Stimulated activated naive B cell treated with anti-CD40 and anti-IgM and Interleukin-4, amounts not matched to agents 10 μg/mL and 1 μg/mL and 100 μg/mL, for 72 hours (primary cell): ENCODE measurements at places on chromosomes 11 and 22.

GRCh38 chr11:92881940-92882450 lies 87.5 kb upstream of the MTNR1B start:
- DNase-seq: no peak

- DNase-seq: no peak
These were observed 59.7 kb upstream of the RASSF10 start for GRCh38 chr11:12949453-12949852.

- DNase-seq: no peak
These were observed 41.4 kb upstream of the ST14 start for GRCh38 chr11:130118165-130118564.

DNA sequence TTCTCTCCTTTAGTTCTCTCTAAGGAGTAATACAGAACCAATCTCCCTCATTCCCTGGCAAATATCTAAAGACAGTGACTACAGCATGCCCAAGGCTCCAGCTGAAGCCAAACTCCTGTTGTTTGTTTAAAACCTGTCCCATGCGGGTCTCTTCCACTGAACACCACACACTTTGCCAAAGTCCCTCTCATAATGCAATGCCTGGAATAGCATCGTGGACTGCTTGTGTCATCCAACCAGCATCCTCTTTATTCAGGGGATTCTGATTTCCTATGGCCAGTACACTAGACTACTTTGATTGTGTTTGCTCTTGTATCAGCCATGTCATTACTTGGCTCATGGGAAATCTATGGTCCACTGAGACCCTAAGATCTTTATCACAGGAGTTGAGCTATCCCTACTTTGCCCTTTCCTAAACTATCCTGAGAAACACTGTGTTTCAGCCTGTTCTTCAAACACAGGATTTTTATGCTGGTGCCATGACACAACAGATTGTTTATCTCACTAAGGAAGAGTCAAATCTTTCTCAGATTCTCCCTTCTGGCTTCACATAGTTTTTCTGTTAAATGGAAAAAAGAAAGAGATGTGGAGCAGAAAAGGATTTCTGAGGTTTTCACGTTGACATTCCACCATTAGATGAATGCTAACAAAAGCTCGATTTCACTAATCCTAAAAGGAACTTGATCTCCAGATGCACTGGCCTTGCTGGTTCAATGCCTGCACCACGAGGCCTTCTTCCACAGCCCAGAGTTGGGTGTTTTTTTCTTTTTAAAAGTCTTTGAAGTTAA lies 15.9 kb upstream of the IRAG1 start:
- no peak for DNase-seq

DNA sequence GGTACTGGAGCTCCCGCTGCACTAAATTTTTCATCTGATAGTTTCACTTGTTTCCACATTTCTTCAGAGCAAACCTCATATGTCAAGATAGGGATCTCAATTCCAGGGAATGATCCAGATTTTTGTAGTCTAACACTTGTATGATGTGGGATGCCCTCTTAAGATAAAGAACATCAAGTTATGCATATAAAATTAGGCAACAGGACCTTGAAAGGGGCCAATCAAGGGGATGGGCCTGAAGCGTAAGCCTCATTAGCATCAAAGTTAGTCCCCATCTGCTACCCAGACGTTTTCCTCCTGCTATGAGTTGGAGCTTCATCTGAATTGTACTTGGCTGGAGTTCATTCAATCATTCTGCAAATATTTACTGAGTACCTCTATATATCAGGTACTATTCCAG lies 17.5 kb downstream of the PDGFD start:
- no peak for DNase-seq

- no peak for DNase-seq
These were observed 3.9 kb downstream of the MSANTD2 start for GRCh38 chr11:124796312-124796711.

- no peak for DNase-seq
These were observed 119.5 kb upstream of the GRIA4 start for GRCh38 chr11:105490333-105490732.

DNA sequence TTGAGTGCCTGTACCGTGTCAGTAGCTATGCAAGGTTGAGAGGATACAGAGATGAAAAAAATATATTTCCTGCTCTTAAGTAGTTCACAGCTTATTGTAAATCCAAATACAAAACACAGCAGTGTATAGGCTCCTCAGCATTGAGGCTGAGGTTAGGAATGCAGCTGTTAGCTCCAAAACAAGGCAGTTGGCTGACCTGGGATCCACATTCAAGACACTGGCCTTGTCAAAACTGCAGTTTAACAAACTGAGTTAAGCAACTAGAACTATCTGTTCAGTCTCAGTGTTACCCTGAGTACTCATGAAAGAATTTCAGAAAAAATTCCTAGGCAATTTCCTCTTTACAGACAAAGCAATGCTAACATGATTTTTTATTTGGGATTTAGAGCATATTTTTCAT lies 42.8 kb downstream of the REXO2 start:
- no peak for DNase-seq

- no peak for DNase-seq
These were observed 180.0 kb upstream of the NTM start for GRCh38 chr11:131190446-131190845.

- DNase-seq: no peak
These were observed 4.2 kb downstream of the SGSM1 start for GRCh38 chr22:24810043-24810749.

- DNase-seq: no peak
These were observed 22.7 kb upstream of the CCND1 start for GRCh38 chr11:69618237-69618636.
